ENCODE measurements at places on chromosomes 16 and 17. TPM values are rescaled to one million over a fixed set of nuclear protein-coding genes. Genes with fewer than 3 reads are reported as not detected.

DNA sequence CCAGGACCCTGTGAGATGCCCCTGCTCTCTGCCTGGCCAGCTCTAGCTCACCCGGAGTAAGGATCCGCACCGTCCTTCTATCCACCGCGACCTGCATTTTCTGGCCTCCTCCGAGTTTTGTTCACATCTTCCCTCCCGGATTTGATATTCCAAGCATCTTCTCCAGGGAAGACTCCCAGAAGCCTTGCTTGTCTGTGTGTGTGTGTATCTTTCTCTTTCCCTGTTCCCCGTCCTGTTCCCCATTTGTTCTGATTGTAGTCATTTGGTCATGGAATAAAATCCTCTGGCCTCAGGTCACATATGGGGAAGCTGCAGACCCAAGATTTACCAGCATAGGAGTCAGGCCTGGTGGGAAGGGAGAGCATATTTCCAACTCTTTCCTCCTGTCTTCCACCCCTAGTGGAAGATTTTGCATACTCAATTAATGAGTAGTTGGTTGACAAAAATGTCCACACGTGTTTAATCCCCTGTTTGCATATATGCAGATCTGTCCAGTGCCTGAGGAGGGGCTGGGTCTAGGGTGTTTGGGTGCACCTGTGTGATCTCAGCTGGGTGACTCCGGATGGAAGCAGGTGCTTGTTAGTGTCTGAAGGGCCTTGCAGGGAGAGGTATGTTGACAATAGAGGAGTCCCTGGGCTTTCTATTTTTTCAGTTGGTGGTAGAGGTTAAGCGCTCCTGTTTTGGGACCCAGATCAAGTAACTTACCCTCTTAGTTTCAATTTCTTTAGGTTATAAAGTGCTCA, 1.9 kb downstream of the PRAC1 start:
- DNase-seq: no peak

GRCh38 chr17:74272731-74273201, 1.3 kb upstream of the DNAI2 start:
- no peak for DNase-seq

DNA sequence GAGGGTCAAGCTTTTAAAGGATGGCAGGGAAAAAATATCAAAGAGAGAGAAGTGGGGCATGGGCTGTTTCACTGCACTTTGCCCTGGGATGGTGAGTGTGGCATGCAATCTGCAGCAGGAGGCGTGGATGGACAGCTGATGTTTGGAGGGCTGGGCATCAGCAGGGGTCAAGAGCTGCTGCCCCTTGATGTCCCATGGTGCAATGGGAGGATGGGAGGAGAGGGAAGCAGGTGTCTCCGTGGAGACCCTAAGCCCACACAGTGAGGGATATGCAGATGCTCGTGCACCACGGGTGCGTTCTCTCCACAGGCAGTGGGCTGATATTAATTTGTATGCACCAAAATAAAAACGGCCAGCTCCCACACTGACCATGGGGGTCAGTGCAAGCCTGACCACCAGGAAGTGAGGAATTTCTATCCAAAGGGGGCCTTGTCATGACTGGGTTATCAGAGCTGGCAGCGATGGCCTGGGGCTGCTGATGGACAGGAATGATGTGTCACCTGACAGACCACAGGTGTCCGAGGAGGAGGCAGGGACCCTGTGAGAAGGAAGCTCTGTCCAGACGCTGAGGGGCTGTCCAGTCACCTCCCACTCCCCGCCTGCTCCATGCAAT, 183.6 kb downstream of the IRF8 start:
- DNase-seq: no peak

The ZNF785 gene
- total RNA-seq: 23.8 TPM

DNA sequence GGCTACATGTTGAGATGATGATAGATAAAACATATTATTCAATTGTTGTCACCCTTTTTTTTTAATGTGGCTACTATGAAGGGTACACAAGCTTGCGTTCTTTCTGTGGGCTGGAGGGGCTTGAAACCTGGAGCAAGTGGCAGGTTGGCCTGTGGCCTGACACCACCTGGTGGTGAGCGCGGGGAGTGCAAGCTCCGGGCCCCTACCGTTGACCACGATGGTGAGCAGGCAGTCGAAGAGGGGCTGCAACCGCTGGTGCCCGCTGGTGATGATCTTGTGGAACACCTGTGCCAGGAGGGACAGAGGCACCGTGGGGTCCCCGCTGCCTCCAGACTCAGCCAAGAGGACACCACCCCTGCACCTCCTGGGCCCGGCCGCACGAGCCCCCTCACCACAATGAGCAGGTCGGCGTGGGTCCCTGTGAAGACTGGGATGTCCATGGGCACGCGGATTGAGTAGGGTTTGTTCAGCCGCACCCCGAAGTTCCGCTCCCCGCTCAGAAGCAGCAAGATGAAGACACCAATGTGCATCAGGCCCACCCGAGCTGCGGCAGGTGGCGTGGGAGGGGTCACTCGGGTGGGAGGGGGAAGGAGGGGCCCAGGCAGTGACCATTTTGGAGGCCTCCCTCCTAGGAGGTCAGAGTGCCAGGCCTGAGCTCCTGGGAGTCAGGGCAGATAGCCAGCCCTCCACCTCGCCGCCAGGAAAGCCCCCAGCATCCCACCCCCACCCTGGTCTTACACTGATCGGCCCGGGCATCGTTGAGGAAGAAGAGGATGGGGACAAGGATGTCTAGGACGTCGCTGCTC, 14.4 kb downstream of the HID1 start:
- DNase-seq: peak; percentile 76

- no peak for DNase-seq
Observed at GRCh38 chr17:66426397-66427033, 124.1 kb downstream of the PRKCA start.

GRCh38 chr16:19213885-19214284, 45.8 kb downstream of the SYT17 start:
- DNase-seq: no peak

DNA sequence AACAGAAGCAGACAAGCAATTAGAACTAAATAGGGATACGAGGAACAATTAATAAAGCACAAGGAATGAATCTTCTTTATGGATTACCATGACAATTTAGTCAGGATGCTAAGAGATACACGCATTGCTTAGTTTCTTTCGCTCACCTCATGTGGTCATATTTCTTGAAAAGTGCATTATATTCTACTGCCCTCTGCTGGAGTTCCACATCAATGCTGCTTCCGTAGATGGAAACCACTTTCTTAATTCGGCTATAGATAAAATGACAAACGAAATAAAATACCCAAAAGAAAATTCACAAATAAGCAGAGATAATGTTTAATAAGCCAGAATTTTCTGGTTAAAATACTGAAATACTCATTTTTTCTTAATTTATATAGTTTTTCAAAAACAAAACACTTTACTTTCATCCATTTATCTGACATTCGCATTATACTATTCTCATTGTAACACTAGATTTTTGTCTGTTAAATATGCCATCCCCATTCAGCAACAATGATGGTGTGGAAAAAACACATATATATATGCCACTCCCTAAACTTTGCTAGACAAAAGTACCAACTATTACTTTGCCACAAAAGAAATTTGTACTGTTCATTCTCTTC, 22.0 kb upstream of the PHLPP2 start:
- DNase-seq: peak; percentile 56

DNA sequence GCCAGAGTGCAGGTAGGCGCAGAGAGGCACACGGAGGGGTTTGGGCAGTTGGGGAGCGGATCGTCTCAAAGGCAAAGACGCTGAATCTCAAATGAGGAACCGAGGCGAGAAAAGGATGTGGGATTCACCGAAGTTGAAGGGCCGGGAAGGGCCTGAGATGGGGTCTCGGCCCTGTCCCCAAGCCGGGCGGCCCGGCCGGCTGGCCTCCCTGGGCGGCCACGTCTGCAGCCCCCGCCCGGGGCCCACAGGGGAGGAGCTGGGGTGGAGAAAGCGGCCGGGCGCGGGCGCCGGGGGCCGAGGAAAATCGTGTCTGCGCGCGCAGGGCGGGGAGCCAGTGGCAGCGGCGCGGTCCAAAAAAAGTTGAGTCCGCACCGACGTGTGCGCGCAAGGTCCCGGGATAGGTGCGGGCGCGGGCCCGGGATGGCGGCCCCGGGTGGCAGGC, 458 bp downstream of the SLC12A4 start:
- DNase-seq: no peak

The USP32 gene
- total RNA-seq: 78.8 TPM

DNA sequence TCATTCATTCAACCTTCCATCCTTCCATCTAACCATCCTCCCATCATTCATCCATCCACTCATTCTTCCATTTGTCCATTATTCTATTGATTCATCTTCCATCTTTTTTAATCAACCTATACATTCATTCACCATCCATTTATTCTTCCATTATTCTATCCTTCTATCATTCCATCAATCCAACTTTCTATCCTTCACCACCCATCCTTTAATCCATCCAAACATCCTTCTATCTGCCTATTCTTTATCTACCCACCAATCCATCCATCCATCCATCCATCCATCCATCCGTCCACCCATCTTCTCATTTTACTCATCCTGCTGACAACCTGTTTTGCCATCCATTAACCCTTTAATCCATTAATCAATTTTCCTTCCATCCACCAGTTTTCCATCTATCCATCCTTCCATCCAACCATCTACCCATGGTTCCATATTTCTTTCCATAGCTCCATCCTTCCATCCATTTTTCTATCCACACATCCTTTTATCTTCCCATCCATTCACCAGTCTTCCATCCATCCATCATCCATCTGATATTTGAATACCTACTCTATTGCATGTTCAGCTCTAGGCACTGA, 21.8 kb upstream of the WFDC1 start:
- DNase-seq: no peak

DNA sequence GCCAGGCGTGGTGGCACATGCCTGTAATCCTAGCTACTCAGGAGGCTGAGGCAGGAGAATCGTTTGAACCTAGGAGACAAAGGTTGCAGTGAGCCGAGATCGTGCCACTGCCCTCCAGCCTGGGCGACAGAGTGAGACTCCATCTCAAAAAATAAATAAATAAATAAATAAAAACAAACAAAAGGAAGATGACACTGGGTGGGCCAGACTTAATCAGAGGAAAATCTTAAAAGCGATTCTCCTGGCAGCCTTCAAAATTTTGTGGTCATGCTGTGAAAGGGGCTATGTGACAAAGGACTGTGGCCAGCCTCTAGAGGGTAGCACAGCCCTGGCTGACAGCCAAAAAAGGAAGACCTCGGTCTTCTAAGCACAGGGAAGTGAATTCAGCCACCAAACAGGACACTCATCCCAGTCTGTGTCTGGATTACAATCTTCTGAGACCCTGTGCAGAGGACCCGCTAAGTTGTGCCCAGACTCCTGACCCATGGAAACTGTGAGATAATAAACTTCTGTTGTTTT, 391.1 kb downstream of the CNTNAP4 start:
- no peak for DNase-seq

The HP gene
- 0.27 TPM for total RNA-seq

The CRYBA1 gene
- total RNA-seq: not detected

- peak; percentile 45 for DNase-seq
Observed at GRCh38 chr16:7946142-7946541, 613.5 kb downstream of the RBFOX1 start.

The KLHL10 gene
- not detected for total RNA-seq

DNA sequence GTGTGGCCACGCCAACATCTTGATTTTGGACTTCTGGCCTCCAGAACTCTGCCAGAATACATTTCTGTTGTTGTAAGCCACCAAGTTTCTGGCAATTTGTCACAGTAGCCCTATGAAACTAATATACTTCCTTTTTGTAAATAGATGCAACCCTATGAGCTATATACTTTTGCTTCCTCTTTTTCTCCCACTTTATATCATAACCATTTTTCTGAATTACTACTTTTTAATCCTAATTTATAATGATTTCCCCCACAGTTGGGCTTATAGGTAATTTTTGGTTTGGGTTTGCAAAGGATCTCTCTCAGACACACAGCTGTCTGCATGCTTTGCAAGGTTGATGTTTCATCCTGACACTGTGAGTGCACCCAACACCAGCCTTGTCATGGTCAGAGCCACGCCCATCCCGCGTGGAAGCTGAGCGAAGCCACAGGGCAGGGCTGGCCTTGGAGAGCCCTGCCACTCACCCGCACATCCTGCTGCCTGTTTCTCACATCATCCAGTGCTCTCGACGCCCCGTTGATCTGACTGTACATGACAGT, 5.8 kb downstream of the TRIM25 start:
- no peak for DNase-seq

The TP53 gene
- total RNA-seq: 12.5 TPM

DNA sequence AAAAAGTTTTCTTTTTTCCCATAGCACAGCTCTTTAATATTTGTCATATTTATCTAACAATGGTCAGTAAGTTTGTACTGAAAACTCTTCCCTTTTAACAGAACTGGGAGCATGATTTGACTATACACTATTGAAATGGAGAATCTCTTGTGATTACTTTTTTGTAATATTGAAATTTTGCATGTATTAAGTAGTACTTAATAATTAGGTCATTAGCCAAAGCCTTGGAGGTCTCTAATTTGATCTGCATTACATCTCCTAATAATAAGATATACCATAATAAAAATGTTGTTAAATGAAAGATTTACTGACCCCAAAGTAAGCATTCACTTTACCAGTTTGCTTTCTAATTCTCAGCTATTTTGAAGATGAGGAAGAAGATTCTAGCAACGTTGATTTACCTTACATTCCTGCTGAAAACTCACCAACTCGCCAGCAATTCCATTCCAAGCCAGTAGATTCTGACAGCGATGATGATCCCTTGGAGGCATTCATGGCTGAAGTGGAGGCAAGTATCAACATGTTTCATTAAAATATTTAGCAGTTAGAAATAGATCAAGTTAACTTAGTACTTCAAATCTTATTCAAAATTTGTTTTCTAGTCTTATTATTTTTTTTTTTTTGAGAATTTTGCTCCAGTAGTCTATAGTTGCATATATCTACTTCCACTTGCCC, 18.2 kb downstream of the DDX42 start:
- DNase-seq: no peak

GRCh38 chr17:10067446-10068143, 130.8 kb downstream of the GAS7 start:
- no peak for DNase-seq

DNA sequence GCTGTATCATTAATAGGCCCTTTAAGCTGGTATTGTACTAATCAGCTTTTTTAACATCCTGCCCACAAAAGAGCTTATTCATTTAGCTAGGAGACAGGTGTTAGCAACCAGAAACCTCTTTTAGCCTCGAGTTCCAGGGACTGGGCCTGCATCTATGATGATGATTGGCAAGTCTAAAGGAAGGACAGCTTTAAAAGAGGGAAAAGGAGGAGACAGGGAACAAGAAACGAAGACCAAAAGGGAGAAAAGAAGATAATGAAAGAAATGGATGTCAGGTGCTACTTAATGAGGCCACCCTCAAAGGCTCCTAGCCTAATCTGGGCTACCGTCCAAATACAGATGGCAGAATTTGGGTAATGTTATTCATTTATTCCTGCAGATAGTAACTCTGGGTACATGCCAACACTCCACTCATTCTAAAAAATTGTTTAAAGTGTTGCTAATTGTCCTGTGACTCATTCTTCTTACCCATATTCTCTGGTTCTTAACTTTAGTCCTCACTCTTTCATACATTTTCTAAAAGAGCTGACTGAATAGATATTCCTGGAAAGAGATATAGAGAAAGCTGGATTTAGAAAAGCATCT, 18.7 kb upstream of the RFFL start:
- DNase-seq: peak; percentile 13

DNA sequence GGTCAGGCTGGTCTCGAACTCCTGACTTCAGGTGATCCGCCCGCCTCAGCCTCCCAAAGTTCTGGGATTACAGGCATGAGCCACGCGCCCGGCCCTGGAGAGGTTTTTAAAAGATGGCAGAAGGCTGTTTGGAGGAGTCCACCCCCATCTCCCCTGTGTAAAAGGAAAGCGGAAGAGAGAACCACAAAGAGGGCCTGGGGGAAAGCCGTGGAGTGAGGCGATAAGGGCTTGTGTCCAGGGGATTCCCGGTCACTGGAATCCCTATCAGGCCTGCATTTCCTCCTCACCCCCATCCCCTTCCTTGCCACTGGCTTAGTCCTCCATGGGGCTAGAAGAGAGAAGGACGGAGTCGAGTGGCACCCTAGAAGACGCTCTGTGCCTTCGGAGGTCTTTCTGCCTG, at the start of gene GP1BA:
GP1BA (plus strand) TSS at position 315 of the 400 bp plus-strand sequence. CDS start 328 bp downstream, outside the sequence.
- DNase-seq: no peak
